Cerebellar nuclear complex (tissue), 1 donor: ENCODE measurements at places on chromosomes 7 and 10.

DNA sequence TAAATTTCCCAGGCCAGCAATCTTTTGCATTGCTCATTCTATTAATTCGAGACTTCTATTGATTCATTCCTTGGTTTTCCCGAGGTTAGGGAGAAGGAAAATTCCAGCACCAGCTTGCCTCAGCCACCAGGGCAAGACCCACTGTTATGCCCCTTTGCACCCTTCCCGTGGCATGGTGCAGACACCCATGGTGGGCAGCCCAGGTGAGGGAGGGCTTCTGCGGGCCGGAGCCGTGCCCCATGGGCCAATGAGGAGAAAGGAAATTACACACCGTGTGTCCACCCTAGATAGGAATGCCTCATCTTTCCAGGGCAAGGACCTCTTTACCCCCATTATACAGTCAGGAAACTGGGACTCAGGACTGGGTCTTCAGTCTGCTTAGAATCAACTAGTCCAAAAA, 4.5 kb upstream of the GRID1 start:
- DNase-seq, result no peak

- no peak for DNase-seq
Observed at GRCh38 chr10:7533657-7534479, 123.0 kb upstream of the SFMBT2 start.

DNA sequence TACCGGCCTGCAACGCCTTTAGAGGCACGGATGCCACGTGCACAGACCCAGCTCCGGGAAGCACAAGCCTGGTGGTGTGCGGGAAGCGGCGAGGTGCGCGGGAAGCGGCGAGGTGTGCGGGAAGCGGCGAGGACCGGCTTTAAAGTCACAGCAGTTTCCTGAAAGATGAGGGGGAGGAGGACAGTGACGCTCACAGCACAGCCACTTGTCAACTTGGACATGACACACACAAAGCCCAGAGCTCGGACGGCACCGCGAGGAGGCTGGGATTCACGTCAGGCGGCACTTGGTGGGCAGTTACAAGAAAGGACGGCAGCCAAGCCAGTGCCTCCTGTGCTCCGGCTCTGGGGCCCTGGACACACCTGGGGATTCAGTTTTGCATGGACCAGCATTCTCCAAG, 525.9 kb downstream of the DNAJB6 start:
- no peak for DNase-seq

DNA sequence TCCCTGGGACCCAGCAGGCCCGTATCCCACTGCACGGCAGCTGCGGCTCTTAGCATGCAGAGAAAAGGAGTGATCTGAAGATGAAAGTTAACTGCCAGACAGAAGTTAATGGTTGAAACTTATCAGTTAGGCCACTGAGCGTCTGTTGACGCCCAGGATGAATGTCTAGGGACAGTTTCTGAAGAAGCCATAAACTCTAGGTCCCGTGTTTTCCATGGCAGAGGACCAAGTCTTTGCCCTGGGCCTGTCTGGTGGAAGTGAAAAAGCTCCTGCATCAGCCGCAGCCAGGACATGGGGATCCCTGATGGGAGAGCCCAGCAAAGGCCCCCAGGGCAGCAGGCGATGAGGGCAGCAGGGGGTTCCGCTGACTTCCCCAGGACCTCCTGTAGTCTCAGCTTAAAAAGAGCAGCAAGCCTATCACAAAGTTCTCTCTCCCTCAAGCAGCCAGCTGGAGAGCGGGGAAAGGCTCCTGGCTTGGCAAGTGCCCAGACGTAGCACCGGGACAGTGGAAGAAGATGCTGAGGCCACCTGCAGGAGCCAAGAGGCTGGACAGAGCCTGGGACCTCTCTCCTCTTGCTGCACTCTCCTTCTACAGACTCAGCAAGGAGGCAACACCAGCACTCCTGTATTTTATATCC, 79.6 kb downstream of the TNS3 start:
- no peak for DNase-seq

DNA sequence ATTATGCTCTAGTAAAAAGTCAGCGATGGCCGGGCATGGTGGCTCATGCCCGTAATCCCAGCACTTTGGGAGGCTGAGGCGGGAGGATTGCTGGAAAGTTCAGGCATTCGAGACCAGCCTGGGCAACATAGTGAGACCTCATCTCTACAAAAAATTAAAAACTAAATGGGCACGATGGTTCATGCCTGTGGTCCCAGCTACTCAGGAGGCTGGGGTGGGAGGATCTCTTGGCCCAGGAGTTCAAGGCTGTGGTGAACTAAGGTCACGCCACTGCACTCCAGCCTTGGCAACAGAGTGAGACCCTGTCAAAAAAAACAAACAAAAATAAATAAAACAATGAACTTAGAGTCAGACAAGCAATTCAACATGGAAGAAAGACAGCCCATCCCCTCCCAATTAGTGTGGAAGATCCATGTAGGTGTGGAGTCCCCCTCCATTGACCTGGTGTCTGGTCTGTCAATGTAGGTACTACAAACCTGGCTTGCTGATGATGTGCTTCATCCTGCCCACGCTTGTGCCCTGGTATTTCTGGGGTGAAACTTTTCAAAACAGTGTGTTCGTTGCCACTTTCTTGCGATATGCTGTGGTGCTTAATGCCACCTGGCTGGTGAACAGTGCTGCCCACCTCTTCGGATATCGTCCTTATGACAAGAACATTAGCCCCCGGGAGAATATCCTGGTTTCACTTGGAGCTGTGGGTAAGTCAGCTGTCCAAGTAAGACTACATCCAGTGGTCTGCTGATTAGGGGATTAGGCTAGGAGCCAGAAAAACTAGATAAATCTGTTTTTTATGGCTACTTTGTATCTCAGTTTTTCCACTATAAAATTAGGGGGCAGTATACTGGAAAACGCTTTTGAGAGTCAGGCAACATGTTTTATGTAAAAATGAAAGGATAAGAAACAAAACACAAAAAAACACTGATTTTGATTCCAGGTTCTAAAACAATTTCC, 9.3 kb downstream of the SCD start:
- DNase-seq, result no peak

- no peak for DNase-seq
Observed at GRCh38 chr7:93374345-93374940, 142.3 kb downstream of the VPS50 start.

DNA sequence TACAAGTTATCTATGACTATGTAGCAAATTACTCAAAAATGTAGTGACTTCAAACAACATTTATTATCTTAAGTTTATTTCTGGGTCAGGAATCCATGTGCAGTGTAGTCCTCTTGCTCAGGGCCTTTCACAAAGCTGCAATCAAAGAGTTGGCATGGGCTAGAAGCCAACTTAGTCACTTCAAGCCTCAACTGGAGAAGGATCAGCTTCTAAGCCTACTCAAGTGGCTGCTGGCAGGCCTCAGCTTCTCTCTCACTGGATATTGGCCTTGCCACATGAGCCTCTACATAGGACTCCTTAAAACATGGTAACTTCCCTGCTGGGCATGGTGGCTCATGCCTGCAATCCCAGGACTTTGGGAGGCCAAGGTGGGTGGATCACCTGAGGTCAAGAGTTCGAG, 5.0 kb upstream of the NFE2L3 start:
- no peak for DNase-seq
